ENCODE measurements at places on chromosomes 2 and 18. TPM values are rescaled to one million over a fixed set of nuclear protein-coding genes. Genes with fewer than 3 reads are reported as not detected.

The DIPK1C gene
- not detected for total RNA-seq

The SPP2 gene
- total RNA-seq, result not detected

DNA sequence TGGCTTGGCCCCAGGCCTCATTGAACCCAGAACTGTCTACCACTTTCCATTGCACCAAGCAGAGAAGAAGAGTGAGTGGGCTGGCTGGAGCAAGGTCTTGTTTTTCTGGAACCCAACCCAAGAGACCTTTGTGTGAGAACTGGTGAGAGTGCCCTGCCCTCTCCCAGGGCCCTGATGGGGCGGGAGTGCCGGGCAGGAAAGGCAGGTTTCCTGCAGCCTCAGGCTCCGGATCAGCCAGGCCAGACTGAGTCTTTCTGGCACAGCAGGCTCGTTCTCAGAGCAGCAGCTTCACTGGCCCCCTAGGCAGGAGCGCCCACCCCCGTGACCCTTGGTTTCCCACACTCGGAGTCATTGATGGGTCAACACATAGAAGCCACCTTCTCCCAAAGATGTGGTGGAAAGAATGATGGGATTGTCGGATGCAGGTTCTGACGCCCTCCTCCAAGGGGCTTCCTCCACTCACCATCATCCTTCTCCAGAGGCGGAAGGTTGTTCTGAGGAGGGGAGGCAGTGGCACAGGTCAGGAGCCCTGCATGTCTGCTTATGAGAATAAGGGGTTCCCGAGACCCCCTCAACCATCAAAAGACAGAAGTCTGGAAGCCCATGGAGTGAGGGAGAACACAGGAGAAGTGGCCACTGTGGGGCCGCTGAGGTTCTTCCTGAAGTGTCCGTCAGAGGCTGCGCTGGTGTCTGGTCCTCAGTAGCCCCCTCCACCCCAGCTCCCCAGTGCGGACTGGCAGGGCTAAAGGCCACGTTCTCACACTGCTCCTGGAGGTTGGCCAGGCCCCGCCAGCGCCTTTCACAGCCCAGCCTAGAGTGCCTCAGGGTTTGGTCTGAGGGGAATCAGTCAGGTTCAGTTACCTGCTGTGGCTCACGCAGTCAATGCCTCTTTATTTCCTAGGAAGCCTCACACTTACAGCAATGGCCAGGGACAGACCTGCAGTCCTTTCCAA is 62.8 kb upstream of the LAPTM4A start:
- H3K27ac ChIP-seq, result no peak overlapping the region
- DNase-seq, result no peak
- no peaks in the 10 kb centered on the region for H3K36me3 ChIP-seq
- H3K27me3 ChIP-seq, result no peaks in the 10 kb centered on the region

GRCh38 chr2:227324642-227324994 is 433 bp upstream of the MFF start:
- DNase-seq, result no peak
- H3K36me3 ChIP-seq, result peaks cover 5% of the 10 kb centered on the region
- H3K27ac ChIP-seq, result peak overlapping the region; percentile 91
- no peaks in the 10 kb centered on the region for H3K27me3 ChIP-seq
- H3K4me1 ChIP-seq, result peaks cover 30% of the 10 kb centered on the region
- peak overlapping the region; percentile 91 for H3K4me3 ChIP-seq

DNA sequence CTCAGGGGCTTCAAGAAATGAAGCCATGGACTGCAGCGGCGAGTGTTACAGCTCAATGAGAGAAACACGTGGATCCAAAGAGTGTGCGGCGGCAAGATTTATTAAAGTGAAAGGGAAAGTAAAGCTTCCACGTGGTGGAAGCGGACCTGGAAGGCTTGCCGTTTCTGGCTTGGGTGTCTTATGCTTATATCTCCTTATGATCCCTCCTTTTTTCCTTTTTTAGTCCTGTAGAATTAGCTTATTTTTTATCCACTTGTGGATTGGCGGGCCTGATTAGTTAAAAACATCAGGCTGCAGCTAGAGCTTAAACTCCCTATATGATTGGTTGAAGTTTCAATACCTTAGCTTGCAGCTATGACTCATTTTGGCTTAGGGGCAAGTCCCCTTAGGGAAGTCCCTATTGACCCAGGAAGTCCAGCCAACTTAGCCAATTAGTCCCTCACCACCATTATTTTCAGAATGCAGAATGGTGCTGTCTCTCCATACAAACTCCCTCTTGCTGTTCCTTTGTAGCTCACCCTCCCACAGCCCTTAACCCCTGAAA is 11.6 kb upstream of the HNMT start:
- H3K36me3 ChIP-seq, result no peaks in the 10 kb centered on the region
- no peak for DNase-seq
- H3K27me3 ChIP-seq, result no peaks in the 10 kb centered on the region
- peaks cover 2% of the 10 kb centered on the region for H3K4me1 ChIP-seq

GRCh38 chr2:8648441-8649213 is 33.2 kb upstream of the ID2 start:
- H3K27ac ChIP-seq, result no peak overlapping the region
- H3K27me3 ChIP-seq, result no peaks in the 10 kb centered on the region
- no peak for DNase-seq
- H3K36me3 ChIP-seq, result no peaks in the 10 kb centered on the region
- H3K4me3 ChIP-seq, result no peak overlapping the region

DNA sequence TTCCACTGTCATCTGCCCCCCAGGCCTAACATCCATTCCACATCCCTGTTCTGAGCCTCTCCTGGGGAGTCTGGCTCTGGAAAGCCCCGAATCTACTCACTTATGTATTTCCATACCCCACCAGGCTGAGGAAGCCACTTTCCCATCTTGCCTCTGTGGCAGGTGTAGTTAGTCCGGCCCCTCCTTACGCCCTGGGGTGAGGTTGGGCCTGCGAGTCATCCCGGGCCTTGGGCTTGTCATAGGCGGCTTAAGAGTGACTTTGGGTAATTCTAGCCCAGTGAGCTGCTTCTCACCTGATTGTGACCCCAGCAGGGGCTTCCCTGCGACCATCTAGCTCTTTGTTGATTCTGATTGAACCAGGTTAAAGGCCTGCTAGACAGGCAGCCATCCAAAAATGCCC is 21.1 kb downstream of the PCARE start:
- H3K36me3 ChIP-seq, result no peaks in the 10 kb centered on the region
- no peak overlapping the region for H3K4me3 ChIP-seq
- no peaks in the 10 kb centered on the region for H3K27me3 ChIP-seq
- no peak for DNase-seq
- H3K4me1 ChIP-seq, result no peaks in the 10 kb centered on the region

DNA sequence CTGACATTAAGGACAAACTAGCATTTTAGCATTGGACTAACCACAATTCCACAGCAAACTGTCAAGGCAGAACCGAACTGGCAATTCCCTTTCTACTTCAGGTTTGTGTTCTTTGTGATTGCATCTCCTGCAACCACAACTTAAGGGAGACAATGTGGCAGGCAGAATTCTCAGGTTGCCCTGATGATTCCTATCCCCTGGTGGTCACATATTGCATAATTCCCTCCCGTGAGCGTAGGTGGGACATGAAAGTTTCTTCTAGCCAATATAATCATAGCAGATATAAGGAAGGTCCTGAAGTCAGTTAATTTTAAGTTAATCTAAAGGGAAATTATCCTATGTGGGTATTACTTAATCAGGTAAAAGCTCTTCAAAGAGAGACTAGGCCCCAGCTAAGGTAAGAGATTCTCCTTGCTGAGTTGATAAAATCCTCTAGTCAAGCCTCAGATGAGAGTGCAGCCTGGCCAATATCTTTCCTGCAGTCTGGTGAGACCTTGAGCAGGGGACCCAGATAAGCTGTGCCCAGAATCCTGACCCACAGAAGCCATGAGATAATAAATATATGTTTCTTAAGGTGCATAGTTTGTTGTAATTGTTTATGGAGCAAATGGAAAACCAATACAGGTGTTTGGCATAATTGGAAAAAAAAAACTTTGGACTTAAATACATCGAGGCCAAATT is 45.9 kb upstream of the TNP1 start:
- H3K36me3 ChIP-seq, result no peaks in the 10 kb centered on the region
- DNase-seq, result no peak
- H3K27me3 ChIP-seq, result no peaks in the 10 kb centered on the region

DNA sequence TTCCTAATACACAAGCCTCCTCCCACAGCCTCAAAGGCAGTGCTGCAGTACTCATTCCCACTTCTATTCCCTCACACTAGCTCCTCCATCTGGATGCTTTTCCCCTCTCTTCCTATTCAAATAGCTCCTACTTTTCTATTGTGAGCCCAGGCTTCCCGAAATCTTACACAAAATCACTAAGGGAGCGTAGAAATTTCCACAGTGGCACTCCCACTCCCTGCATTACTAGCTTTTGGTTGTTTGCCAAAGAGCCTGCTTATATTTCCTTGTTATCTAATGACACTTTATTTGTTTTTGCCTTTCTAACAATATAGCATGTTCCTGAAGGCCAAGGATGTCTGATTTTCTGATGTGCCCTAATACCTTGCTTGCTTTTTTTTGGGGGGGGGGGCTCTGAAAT is 10.9 kb downstream of the EPAS1 start:
- peak overlapping the region; percentile 98 for H3K27ac ChIP-seq
- no peak for DNase-seq
- no peaks in the 10 kb centered on the region for H3K27me3 ChIP-seq
- no peaks in the 10 kb centered on the region for H3K36me3 ChIP-seq
- H3K4me3 ChIP-seq, result peak overlapping the region; percentile 78
- peaks cover 100% of the 10 kb centered on the region for H3K4me1 ChIP-seq

DNA sequence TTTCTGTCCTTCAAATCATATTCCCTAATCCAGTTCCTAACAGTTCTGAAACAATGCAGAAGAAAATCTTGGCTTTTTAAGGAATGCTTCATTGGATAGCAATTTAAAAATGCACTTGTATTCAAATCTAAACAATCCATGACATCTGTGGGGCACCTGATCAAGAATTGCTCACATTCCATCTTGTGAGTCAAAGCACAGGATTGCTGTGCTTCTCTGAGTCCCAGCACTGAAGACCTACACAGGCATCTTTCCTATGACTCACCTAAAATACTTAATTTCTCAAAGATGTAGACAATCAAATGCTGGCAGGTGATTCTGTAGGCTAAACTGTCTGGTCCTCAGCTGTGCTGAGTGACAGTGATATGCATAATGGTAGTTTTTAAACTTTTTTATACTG is 10.1 kb upstream of the ATP8B1 start:
- H3K36me3 ChIP-seq, result no peaks in the 10 kb centered on the region
- no peaks in the 10 kb centered on the region for H3K27me3 ChIP-seq
- H3K4me3 ChIP-seq, result no peak overlapping the region
- H3K27ac ChIP-seq, result no peak overlapping the region
- no peak for DNase-seq

DNA sequence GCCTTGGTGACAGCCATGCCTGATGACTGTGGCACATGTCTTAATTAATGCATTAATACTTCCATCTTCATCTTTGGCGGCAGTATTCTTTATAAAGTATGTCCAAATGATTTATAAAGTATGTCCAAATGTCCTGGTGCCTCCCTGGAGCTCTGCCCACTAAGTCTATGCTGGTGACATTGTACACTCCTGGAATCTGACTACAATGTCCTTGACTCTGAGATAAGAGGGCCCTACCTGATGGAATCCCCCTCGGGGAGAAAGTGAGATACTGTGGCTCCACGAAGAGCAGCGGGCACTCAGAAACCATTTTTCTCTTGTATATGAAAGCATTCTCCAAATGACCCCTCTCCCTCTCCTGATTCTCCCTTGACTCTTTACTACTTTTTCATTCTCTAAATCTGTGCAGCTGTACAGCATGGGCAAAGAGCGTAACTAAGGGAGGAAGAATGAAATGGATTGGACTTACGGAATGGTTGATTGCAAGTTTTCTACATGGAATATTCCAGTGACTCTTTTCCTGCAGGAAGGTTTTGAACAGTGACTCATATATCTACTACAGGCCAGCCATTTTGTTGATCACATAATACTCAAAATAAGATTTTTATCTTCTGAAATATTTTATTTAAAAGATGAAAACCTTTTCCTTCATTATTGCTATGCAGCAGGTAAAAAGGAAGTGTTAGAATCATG is 17.3 kb downstream of the RAB12 start:
- peaks cover 20% of the 10 kb centered on the region for H3K4me1 ChIP-seq
- peaks cover 33% of the 10 kb centered on the region for H3K36me3 ChIP-seq
- H3K27ac ChIP-seq, result no peak overlapping the region
